ENCODE measurements at places on chromosomes 11 and 22. TPM values are rescaled to one million over a fixed set of nuclear protein-coding genes. Genes with fewer than 3 reads are reported as not detected.

TSSC4 gene
- total RNA-seq, result 88.7 TPM

CDKN1C gene
- total RNA-seq, result 4.4 TPM

CALCA gene
- total RNA-seq, result not detected

DNA sequence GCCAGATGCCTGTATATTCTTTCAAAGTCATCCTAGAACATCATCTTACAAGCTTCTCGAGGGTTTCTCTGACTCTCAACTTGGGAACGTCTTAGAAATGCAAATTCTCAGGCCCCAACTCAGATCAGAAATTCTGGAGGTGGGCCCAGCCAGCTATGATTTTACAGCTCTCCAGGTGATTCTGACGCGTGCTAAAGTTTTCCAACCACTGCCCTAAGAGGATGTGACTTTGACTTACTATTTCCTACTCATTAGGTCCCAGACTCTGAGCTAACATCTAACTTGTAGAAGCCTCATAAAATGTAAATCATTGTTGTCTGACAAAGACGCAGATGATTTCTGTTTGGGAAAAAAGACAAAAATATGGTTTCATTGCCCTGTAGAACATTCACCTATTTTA lies 61.1 kb downstream of the IRAG1 start:
- no peak for DNase-seq

DNA sequence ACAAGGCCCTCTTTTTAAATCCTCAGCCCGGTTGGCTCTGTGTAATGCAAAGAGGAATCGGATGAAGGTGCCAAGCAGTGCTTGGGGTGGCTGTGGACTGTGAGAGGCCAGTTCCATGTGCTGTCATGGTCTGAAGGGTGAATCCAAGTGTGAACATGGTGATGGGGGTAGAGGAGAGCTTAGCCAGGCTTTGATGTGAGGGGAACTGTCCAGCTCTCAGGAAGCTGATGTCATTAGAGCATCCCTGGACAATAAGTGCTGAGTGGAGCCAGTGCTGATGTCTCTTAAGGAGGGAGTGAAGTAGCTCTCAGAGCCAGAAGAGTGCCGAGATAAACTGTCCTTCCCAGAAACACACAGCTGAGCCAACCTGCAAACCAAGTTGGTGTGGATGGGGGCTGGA lies 53.6 kb downstream of the NAV2 start:
- DNase-seq, result peak; percentile 15

SIK3 gene
- 15.2 TPM for total RNA-seq

OR8A1 gene
- total RNA-seq, result not detected

- peak; percentile 4 for DNase-seq
Measured at GRCh38 chr11:118789501-118790356, 1.2 kb downstream of the DDX6 start.

MICAL3 gene
- total RNA-seq, result 15.3 TPM

DNA sequence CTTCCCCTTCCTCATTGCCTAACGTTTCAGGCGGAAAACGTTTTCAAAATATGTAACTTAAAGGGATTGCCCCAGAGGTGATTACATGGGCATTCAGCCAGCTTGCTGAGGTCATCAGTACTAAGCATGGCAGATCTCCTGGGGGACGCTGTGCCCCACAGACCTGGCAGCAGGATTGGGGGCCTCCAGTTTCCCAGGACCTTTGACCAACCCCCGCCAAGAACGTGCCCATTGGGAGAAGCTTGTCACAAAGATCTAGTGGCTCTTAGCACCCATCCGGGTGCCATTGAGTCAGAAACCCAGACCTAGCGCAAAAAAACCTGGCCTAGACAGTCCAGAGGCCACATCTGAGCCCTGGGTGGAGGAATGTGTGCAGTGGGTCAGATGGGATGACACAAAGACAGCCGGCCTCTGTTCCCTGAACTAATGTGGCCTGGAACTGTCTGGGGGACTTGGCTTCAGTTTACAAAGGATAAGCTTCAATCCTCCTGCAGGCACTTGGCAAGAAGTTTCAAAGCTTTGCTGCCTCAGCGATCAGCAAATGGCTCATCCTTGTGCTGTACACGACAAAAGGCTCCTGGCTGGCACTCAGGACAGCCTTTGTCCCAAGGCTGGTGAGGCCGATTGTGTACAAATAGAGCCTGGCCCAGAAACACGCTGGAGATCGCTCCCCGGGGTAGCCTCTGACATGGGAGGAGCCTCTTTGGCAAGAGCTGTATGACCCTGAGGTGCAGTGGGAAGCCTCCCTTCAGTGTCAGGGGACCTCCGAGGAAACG lies 9.5 kb downstream of the C1QTNF6 start:
- no peak for DNase-seq

BSCL2 gene
- 19.2 TPM for total RNA-seq

MYOD1 gene
- not detected for total RNA-seq

GRCh38 chr22:20267441-20268278 lies 458 bp downstream of the RTN4R start:
- DNase-seq, result no peak

ME3 gene
- total RNA-seq, result not detected

DNA sequence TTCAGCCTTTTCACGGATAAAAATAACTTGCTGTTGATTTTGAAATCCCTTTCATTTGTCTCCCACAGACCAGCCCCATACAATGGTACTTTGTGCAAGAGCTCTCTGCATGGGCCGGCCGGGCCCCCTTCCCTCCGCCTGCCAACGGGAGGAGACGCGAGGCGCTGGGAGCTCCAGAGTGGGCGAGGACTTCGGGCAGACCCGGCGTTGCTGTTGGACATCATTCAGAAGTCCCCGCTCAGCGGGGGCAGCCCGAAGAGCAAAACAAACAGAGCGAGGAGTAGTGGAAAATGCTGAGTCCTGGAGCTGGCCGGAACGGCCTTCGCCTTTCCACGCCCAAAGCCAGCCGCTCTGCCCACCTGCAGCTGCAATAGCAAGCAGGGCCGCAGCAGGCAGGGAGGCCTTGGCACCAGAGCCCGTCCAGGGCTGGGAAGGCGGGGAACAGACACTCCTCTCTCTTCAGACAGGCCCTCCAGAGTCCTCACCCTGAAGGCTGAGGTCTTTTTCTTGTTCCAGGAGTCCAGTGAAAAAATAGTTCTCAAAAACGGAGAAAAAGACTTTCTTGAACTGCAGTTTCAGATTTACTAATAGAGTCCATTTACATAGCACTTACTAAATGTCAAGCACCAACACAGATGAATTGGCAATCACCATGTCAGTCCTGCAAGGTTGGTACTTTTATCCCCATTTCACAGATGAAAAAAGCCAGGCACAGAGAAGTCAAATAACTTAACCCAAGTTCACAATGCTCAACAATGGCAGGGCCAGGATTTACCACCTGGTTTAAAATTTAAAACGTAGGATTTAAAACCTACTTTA lies 135.5 kb downstream of the ETS1 start:
- DNase-seq, result no peak

DNA sequence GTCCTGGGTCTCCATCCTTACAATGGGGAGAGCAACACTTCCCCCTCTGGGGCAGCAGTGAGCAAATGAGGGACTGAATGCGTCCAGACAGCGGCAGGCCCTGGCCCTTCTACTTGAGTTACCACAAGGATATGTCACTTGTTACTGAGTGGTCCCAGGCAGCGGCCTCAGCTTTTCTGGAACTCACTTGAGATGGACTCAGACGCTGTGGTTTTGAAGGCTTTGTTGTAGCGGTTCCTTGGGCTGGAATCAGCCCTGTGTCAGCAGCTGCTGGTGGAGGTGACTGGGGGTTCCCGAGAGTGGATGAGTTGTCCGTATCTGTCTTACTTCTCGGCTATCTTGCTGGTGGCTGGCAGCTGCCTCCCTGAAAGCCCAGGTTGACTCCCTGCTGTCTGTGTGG lies 77.0 kb downstream of the MICAL2 start:
- no peak for DNase-seq

Measured in HT1080 (cell line).